NCI-H1417 treated with DMSO at 0.1 percent for 48 hours (cell line): ENCODE measurements at places on chromosomes 1 and 21.

DNA sequence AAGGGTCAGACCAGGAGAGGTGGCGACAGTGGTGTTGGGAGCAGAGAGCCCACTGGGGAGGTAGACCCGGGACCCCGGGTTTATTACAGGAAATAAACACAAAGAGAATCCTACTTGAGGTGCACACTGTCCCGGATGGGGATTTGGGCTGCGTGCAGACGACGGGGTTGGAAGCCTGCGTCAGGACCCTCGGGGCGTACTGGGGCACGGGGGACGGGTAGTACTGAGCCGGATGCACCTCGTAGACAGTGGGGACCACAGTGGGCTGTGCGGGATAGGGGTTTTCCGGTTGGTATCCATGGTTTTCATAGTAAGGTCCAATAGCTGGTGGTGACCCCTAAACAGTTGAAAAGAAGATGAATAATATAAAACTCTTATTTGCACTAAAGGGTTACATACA, 13.7 kb downstream of the TMPRSS2 start:
- no peak for DNase-seq

- DNase-seq, result no peak
These were observed 173.5 kb downstream of the ZC3H11B start for GRCh38 chr1:219439376-219439775.

DNA sequence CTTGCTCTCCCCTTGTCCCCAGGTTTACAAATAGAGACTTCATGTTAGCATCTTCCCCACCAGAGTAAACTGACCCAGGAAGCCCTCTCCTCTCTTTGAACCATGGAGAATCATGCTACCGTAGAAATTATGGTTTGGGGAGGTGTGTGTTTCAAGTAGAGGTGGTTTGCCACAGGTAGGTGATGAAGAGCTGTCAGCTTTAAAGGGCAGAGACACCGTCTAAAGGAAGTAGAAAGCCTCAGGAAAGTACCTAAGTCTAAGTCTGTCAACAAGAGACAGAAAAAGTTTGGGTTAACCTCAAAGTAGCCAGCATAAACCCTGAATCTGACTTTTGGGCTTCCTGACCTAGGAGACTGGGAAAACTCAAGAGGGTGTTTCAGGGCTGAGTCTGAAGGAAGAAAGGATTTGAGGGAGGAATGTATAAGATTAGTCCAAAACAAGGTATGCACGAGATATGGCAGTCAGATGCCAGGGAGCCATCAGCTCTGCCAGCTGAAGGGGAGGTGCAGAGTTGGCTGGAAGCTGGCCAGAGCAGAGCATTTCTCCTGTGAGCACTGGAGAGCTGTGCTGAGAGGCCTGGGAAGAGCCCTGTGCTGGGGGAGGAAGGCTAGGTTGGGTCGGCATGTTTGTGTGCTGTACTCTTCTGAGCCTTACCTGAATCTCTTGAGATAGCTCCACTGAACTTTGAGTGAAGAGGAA, 14.3 kb downstream of the ADAMTSL4 start:
- no peak for DNase-seq

DNA sequence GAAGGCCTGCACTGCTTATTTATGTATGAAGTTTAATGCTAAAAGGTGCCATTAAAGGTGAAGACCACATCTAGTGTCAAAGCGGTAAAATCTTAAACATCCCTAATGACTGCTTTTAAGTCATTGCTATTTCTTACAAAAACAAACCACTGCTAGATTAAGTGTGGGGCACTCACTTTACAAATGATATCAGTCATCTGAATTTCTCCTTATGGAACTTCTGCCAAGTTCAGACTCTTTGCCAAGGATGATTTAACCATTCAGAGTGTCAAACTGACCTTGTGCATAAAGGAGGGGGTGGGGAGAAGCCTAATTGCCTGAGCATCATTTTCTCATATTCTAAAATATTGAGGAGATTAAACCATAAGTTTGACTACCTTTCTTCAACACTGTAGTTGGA, 271.5 kb downstream of the TGFB2 start:
- DNase-seq, result no peak

- no peak for DNase-seq
These were observed 7.5 kb upstream of the IGSF5 start for GRCh38 chr21:39737376-39738000.

DNA sequence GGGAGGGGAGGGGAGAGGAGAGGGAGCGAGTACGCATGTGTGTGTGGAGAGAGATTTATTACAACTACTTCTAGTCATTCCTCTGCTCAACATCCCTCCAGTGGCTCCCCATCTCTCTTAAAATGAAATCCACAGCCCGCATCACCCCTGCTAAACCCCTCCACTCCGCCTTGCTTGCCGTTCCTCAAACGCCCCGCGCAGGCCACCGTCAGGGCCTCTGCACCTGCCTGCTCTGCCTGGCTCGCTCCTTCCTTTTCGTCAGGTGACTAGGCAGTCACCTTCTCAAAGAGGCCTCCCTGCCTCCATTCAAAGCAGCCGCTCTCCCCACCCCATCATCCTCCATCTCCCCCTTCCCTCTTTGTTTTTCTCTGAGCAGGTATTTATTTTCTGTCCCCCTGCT, 29.9 kb downstream of the LRRC38 start:
- DNase-seq, result no peak

DNA sequence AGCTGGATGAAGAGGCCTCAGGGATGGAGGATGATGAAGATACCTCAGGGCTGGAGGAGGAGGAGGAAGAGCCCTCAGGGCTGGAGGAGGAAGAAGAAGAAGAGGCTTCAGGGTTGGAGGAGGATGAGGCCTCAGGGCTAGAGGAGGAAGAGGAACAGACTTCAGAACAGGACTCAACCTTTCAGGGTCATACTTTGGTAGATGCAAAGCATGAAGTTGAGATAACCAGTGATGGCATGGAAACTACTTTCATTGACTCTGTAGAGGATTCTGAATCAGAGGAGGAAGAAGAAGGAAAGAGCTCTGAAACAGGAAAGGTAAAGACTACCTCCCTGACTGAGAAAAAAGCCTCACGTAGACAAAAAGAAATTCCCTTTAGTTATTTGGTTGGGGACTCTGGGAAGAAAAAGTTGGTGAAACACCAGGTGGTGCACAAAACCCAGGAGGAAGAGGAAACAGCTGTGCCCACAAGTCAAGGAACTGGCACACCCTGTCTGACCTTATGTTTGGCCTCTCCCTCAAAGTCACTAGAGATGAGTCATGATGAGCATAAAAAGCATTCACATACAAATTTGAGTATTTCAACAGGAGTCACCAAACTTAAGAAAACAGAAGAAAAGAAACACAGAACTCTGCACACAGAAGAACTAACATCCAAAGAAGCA, 15.4 kb downstream of the L1TD1 start:
- no peak for DNase-seq

DNA sequence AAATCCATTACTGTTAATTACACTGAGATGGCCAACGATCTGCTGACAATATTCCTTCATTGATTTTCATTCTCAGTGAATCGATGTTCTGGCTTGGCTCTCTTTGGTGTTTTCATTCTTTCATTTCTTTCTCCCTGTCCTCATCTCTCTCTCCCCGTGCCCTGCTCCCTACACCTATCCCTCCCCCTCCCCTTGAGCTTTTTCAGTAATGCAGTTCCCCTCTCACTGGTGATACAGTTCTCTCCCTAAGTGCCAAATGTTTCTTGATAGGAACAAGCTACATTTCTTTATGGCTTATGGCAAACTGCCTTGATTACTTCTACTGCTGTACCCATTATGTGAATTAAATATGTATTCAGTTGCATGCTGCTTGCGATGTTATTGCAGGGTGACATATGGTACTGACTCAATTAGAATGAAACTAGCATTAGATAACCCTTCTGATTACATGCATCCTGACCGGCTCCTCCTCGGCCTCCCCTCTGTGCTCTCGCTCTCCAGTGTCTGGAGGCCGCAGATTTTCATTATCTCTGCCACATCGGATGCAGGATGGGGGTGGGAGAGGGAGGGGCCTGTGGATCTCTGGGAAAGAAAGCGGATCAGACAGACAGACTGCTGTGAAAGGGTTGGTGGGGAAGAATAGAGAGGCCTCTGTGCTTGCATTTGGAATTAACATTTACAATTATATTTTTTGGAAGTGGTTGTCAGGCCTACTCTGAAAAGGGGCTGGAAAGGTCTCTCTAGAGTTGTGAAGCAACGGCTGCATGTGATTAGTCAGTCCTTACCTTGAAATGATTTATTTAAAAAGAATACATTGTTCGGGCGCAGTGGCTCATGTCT, 130.9 kb downstream of the PBX1 start:
- DNase-seq, result no peak

- no peak for DNase-seq
These were observed 746 bp upstream of the LAMC1 start for GRCh38 chr1:183022202-183023145.

DNA sequence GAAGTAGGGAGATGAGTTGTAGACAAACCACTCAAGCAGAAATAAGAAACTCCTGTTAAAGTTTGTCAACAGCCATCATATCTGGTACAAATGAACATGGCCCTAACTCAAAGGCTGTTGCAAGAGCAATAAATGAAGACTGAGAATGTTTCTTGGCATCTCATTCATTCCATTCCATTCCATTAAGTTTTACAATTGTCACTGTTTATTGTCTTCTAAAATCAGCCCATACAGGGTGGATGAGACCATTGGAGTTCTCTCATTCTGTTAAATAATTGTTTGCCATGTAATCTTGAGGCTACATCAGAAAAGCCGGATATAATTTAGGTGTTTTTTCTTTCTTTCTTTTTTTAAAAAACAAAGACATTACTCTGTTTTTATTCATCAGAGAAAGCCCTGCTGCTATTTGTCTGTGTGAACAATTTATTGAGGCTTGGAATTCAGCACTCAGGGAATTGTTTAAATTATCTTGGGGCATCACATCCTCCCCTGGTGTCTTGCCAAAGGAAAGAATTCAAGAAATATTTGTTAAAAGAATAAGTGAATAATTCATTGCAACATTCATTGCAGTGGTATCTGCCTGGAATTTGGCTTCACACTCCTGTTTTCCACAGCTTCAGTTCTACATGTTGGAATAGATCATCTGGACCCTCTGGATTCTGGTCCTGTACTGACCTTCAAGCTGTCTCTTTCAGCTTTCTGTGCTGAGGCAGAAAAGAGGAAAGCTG, 604.5 kb downstream of the PLPP3 start:
- no peak for DNase-seq

DNA sequence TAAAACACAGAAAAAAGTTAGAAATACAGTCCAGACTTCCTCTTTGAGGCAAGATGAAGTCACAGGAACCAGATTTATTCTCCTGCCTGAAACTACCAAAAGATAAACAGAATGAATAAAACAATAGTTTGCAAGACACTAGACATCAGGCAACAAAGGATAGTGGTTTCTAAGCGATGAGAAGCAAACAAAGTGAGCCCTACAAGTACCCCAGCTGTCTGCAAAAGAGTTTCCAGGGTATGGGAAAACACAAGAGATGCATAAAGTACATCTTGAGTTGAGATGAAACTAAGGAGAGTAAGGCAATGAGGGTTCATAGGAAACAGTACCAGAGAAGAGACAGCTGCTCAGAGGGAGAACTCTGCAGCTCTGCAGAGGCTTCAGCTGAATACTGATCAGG, 83.3 kb upstream of the COL24A1 start:
- no peak for DNase-seq

DNA sequence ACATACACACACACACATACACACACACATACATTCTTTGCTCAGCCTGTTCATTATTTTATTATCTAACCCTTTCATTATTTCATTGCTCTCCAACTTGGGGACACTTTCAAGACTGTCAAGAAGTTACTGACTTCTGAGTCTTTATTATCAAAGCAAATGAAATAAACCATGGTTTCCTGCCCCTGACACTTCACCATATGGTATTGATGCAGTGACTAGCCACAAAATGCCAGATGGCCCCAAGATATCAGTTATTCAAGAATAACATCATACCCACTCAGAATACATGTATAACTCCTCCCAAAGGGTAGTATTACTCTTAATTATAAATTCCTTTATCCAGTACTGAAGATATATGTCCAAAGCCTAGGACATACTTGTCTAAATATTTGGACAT, 197.3 kb downstream of the MRPL39 start:
- DNase-seq, result no peak

DNA sequence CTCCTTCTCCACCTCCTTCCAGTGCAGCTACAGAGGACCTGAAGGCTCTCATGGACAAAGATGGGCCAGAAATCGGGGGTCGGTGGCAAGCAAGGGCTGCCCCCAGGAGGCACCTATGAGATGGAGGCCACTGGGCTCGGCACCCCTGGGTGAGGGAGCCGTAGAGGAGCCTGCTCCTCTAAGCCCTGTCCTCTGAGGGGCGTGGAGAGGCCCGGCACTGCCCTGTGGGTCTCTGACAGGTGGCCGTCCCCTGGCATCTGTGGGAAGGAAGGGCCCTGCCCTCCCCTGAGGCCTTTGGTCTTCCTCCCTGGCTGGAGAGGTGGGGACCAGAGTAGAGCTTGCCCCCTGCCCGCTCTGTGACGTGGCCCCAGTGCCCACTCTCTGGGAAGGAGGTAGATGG, 30.9 kb downstream of the PRDM16 start:
- no peak for DNase-seq

DNA sequence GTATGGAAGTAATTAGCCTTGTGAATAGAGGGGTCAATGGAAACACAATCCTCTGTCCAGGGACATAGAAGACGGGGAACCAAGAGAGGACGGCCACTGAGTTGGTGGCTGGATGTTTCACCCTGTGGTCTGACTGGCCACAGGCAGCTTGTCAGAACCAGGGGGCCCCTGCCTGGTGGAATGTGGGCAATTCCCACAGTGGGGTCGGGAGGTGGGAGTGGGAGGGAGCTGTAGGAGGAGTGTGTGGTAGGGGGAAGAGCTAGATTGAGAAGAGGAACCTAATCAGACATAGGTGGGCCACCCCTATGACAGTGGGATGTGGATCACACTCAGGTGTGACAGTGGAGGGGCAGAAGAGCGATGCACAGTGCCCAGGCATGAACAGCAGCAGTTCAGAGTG, 31.3 kb downstream of the TRIM62 start:
- DNase-seq, result no peak

GRCh38 chr1:233554037-233554436, 59.9 kb upstream of the KCNK1 start:
- DNase-seq, result no peak

DNA sequence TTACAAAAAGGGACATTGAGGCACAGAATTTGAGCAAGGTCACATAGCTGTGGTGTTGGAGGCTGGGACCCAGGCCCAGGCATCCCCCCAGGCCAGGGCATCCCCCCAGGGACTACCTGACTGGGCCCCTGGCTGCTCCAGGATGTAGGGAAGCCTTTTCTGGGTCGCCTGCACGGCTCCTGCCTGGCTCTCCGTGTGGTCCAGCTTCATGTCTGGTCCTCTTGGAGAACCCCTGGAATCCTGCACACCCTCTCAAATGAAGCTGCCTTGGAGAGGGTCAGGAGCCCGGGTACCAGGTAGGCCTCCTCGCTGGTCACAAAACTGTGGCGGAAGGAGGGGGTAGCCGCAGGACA, 919 bp upstream of the CELSR2 start:
- no peak for DNase-seq

GRCh38 chr1:48530727-48531351, 58.8 kb upstream of the SPATA6 start:
- DNase-seq, result peak; percentile 35

GRCh38 chr1:6033986-6034749, 11.5 kb upstream of the KCNAB2 start:
- DNase-seq, result no peak

DNA sequence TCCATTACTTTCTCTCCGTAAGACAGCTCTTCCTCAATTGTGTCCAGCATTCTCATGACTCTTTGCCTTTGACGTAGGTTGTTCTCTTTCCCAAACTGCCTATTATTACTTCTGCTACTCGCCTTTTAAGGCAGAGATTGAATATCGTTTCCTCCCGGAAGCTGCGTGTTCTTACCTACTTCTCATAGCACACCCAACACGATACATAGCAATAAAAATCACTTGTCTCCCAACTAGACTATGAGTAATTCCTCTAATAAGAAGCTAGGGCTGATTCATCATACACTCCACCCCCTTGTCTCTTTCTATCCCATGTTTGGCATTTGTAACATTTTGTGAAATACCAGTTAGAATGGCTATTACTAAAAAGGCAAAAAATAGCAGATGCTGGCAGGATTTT, 55.8 kb upstream of the SGIP1 start:
- no peak for DNase-seq
